ENCODE measurements at places on chromosomes 5 and 9.
A peak's percentile ranks its signal among the peaks of the same experiment; 100 is the strongest.

GRCh38 chr5:116446356-116447005 is 128.1 kb downstream of the SEMA6A start:
- DNase-seq, result no peak

DNA sequence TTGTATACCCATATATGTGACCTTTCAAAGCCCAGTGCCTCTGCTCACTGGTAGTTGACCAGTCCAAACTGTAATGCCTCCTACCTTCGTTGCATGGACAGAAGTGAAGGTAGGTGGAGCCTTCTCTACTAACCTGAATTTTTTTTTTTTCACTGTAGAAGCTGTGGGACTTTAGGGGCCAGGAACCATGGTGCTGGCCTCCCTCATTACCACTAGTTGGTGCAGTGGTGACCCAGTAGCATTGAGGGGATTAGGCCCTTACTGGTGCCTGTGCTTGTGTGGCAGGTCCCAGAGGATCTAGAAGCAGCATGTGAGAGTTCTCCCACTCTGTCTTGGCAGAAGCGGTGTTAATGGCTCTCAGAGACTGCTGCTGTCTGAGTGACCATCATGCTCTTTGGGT is 2.3 kb downstream of the RALGPS1 start:
- no peak for DNase-seq

DNA sequence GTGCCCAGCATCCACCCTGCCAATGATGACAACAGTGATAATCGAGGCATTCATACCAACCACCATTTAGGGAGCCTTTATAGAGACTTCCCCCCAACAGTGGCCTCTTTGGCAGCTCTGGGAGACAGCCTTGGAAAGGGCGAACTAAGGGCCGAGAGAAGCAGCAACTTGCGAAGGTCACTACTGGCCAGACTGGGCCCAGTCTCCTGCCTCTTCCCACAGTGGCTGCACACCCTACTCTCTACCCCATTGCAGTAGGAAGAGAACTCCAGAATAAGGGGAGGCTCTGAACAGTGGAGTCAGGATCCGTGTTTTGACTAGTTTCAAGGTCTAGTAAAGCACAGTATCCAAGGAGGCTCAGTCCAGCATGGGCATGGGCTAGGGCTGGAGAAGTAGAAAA is 5.3 kb downstream of the LHX6 start:
- no peak for DNase-seq

- DNase-seq, result no peak
These were observed 887 bp upstream of the MAP3K1 start for GRCh38 chr5:56814361-56814962.

DNA sequence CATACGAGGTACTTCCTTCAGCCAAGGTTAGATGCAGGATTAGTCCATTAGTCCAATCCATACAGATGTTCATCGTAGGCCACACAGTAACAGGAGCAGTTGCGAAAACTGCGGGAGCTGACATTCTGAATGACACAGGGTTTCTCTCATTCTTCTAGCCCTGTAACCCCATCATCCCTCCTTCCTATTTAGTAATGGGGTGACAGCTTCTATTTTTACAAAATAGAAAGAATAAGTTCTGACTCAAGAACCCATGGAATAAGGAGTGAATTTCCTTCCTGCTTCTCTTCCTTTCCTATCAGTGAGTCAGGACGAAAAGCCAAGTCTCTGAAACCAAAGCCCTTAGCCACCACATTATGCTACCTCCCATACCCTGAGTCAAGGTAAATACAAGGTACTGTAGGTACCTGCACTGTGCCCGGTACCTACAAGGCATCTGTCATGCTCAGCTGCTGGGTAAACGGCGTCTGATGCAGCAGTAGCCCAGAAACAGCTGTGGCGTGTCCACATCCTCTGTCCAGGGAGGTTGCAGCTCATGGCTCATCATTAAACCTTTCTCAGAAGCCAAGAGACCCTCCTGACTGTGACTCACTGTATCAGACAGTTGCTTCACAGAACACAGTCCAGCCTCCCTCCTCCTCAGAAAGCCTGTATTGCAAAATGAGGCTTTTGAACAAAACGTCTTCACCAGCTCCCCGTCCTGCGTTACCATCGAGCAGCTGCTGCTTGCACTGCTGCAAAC is 84.2 kb downstream of the ESM1 start:
- no peak for DNase-seq

- no peak for DNase-seq
These were observed 191.3 kb downstream of the RGS3 start for GRCh38 chr9:113654605-113655428.

DNA sequence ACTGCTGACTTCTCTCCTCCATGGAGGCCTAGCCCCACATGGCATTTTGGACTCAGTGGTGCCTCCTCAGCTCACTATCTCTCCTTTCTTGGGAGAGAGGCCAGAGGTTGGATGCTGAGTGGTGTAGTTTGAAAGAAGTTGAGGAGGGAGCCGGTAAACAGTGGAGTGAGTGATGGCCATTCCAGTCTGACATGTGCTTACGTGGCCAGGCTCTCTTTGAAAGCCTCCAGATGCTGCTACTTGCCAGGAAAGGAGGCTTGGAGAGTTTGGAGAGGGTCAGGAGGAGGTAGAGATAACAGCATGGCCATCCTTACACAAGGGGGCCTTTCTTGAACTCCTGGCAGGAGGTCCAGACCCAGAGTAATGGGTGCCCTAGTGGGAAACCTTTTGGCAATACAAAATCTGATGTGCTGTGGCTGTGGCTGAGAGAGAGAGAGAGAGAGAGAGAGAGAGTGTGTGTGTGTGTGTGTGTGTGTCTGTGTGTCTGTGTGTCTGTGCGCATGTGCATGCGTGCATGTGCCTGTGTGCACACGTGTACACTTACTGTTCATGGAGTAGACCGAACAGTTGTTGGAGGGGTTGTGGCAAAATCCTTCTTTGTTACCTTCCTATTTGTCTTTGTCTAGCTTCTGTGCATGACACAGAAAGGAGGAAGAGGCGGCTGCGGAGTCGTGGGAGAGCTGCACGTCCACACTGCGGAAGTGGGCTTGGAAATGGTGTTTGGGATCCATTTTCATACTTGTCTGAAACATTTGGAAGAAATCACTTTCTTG is 37.8 kb downstream of the RALGPS1 start:
- DNase-seq, result no peak

- DNase-seq, result peak; percentile 79
These were observed 55.7 kb downstream of the DPYSL3 start for GRCh38 chr5:147453875-147454814.

DNA sequence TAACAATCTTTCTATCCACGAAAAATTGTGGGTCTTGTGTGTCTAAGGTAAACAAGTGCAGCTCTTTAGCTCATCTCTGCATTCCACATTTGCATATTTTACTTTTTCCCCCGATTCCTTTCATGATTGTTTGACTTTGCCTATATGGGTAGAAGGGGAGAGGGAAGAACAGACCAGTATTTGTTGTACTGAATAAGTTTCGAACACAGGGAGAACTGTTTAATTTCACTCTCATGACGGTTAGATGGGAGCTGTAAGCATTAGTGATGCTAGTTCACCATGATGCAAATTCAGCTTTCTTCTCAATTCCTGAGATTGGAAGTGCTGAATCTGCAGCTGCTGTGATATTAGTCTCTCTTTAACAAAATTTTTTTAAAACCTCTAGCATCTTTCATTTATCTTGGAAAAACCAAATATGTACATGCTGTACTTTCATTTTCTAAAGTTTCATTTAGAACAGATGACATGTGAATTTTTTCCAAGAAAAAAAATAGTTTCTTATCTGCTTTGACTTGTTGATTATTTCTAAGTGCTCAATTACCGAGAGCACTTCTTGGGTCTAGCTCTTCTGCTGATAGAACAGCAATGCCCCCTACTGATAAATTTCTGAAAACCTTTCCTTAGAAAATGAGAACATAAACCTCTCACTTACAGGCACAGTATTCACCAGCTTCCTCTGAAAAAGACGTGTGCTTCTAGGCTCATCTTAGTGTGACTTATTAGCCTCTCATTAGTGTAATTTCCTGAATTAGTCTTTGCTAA is 149.5 kb downstream of the BAAT start:
- peak; percentile 88 for DNase-seq

- no peak for DNase-seq
These were observed 106.0 kb downstream of the PALM2AKAP2 start for GRCh38 chr9:109886041-109886440.

GRCh38 chr5:128681764-128682592 is 143.9 kb upstream of the FBN2 start:
- no peak for DNase-seq
